ENCODE measurements at places on chromosomes 4 and X. TPM values are rescaled to one million over a fixed set of nuclear protein-coding genes. Genes with fewer than 3 reads are reported as not detected.
A peak's percentile ranks its signal among the peaks of the same experiment; 100 is the strongest.

GRCh38 chr4:115053313-115053712 lies 60.1 kb downstream of the NDST4 start:
- H3K27ac ChIP-seq: no peak overlapping the region
- no peak overlapping the region for H3K4me3 ChIP-seq
- no peaks in the 10 kb centered on the region for H3K36me3 ChIP-seq

DNA sequence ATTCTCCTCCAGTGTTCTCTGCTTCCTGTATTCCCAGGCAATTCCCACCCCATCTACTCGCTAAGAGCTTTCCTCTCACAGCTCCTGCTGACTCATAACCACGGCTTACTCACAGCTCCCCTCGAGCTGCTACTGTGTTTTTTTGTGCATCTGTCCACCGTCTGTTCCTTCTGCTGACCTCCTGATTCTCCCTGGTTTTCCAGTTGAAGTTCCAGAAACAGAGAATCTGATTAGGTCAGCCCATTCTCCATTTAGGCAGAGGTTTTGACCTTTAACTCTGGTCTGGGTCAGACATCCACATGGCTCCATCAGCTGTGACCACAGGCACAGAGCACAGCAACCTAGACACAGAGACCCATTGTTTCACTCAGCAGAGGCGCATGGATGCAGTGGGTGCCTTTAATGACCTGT lies 5.5 kb upstream of the SMIM20 start:
- peaks cover 4% of the 10 kb centered on the region for H3K4me1 ChIP-seq
- H3K27ac ChIP-seq: no peak overlapping the region
- DNase-seq: no peak
- peaks cover 28% of the 10 kb centered on the region for H3K27me3 ChIP-seq
- H3K4me3 ChIP-seq: no peak overlapping the region

GRCh38 chrX:20254712-20255299 lies 11.9 kb downstream of the RPS6KA3 start:
- H3K27ac ChIP-seq: no peak overlapping the region
- no peak overlapping the region for H3K4me3 ChIP-seq
- peaks cover 20% of the 10 kb centered on the region for H3K36me3 ChIP-seq
- peaks cover 2% of the 10 kb centered on the region for H3K4me1 ChIP-seq
- no peak for DNase-seq

- no peak overlapping the region for H3K27ac ChIP-seq
- DNase-seq: no peak
- H3K36me3 ChIP-seq: peaks cover 37% of the 10 kb centered on the region
- H3K4me1 ChIP-seq: peaks cover 31% of the 10 kb centered on the region
- no peaks in the 10 kb centered on the region for H3K27me3 ChIP-seq
- no peak overlapping the region for H3K4me3 ChIP-seq
Measured at GRCh38 chr4:183450108-183450507, 5.7 kb downstream of the CDKN2AIP start.

HMX1 gene
- 0.27 TPM for total RNA-seq

GRCh38 chr4:150867148-150867547 lies 147.9 kb downstream of the LRBA start:
- no peak overlapping the region for H3K27ac ChIP-seq
- H3K4me1 ChIP-seq: no peaks in the 10 kb centered on the region
- peaks cover 7% of the 10 kb centered on the region for H3K36me3 ChIP-seq
- no peak for DNase-seq

DNA sequence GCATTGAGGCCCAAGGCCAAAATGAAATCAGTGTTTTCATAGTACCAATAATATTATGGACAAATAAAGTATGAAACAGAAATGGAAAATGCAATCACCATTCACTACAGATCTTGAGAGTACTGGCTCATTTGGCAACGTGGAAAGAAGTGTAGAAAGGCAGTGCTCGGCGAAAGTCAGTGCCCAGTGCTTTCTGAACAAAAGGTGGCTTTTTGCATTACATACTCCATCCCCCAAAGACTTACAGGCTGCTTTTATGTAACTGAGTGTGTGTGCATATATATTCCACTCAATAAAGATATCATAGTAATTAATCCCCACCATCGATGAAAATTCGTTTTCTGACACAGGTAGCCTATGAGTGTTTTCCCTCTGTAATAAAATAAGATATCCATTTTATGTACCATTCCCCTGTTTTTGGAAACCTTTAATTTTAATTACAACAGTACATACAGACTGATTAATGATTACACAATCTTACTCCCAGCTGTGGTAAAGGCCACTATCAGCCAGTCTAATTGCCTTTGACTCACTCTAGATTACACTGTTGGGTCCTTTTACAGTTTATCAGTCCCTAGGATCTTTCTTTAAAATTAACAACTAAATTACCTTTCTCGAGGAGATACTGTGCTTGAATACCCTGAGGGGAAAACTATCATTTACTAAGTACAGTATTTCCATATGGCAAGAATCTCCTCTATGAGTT lies 65.9 kb downstream of the MAD2L1 start:
- peak overlapping the region; percentile 47 for H3K27ac ChIP-seq
- peaks cover 28% of the 10 kb centered on the region for H3K4me1 ChIP-seq
- no peaks in the 10 kb centered on the region for H3K36me3 ChIP-seq
- H3K27me3 ChIP-seq: peaks cover 29% of the 10 kb centered on the region
- H3K4me3 ChIP-seq: no peak overlapping the region

DNA sequence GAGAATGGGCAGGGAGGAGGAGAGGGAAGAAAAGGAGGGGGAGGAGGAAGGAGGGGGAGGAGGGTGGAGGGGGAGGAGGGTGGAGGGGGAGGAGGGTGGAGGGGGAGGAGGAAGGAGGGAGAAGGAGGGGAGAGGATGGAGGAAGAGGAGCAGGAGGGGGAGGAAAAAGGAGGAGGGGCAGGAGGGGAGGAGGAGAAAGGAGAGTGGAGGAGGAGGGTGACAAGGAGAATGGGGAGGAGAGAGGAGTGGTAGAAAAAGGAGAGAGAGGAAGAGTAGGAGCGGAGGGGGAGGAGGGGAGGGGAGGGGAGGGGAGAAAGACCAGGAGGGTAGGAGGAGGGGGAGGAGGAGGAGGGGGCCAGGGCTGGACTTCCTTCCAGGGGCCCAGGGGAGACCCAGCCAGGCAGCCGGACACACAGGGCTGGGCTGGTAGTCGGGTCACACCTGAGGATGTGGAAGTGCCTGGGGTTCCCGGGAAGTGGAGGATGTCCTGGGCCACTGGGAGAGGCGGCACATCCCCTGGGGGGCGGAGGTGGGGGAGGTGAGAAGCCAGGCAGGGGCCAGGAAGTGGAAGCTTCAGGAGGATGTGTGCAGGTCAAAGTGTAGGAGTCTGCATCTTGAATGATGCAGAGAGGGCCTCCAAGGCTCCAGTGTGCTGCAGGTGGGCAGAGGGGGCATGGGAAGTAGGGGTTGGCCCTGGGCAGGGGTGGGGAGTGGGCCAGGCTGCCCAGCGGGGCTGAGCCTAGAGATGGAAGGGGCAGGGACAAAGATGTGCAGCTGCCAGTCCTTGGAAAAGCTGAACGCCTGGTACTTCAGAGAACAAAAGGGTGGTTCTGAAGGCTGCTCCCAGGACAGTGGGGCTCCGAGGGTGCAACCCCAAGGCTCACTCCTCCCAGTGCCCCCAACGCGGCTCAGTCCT lies 18.8 kb downstream of the IL3RA start:
- H3K27me3 ChIP-seq: no peaks in the 10 kb centered on the region
- no peak for DNase-seq
